ENCODE measurements at places on chromosomes 1 and 21. TPM values are rescaled to one million over a fixed set of nuclear protein-coding genes. Genes with fewer than 3 reads are reported as not detected.
A peak's percentile ranks its signal among the peaks of the same experiment; 100 is the strongest.

DNA sequence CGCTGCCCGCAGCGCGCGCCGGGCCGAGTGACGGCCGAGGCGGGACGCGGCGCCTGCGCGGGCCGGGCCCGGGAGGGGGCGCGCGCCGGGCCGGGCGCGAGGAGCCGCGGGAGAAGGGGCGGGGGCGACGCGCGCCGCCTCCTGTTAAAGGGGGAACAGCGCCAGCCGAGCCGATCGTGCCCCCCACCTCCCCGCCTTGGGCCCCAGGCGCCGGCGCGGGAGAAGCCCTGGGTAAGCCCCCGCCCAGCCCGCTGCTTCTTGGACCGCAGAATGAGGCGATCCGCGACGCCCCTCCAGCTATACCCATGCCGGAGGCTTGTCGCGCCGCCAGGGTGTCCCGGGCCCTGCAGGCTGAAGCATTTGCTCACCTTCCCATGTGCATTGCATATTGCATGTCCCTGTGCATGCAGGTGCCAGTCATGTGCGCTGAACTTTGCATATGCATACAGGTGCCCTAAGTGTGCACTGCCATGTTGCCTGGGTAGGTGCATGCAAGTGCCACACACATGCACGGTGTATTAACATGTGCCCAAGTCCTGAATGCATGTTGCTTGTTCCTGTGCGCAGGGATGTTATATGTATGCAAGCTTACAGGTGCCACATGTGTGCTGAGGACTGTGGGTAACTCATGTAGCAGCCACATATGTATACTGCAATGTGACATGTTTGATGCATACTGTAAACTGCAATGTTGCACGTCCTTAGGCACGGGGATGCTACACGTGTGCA lies at the start of gene ADGRB2:
Gene ADGRB2 (minus strand): TSS at position 29 of the 729 bp plus-strand sequence. CDS start 7,119 bp downstream, outside the sequence.
- no peaks in the 10 kb centered on the region for H3K27me3 ChIP-seq
- peak within 1 kb of the TSS; percentile 39 for H3K27ac ChIP-seq
- H3K4me3 ChIP-seq = peak within 1 kb of the TSS; percentile 61
- H3K4me1 ChIP-seq = peaks cover 54% of the 10 kb centered on the region
- no peaks in the 10 kb centered on the region for H3K36me3 ChIP-seq

The OR2T11 gene
- not detected for total RNA-seq

GRCh38 chr1:53687901-53688300 lies 51.1 kb downstream of the GLIS1 start:
- no peak overlapping the region for H3K27ac ChIP-seq
- H3K4me1 ChIP-seq = peaks cover 22% of the 10 kb centered on the region
- no peaks in the 10 kb centered on the region for H3K36me3 ChIP-seq
- DNase-seq = no peak
- no peak overlapping the region for H3K4me3 ChIP-seq
- H3K27me3 ChIP-seq = peaks cover 4% of the 10 kb centered on the region

- H3K4me3 ChIP-seq = no peak overlapping the region
- H3K4me1 ChIP-seq = no peaks in the 10 kb centered on the region
- 0 out of 2 replicates have a peak, but pooled peaks cover under 1% of the 10 kb centered on the region for H3K27me3 ChIP-seq
Observed at GRCh38 chr21:17631195-17631594, 18.5 kb upstream of the BTG3 start.

GRCh38 chr21:25813917-25814316 lies 79.1 kb downstream of the GABPA start:
- no peaks in the 10 kb centered on the region for H3K36me3 ChIP-seq
- no peak for DNase-seq
- no peaks in the 10 kb centered on the region for H3K27me3 ChIP-seq
- no peaks in the 10 kb centered on the region for H3K4me1 ChIP-seq

The NBPF6 gene
- total RNA-seq = not detected

The MYBPH gene
- total RNA-seq = 0.22 TPM

GRCh38 chr1:10387677-10388386 lies 11.0 kb upstream of the PGD start:
- peaks cover 9% of the 10 kb centered on the region for H3K4me1 ChIP-seq
- no peaks in the 10 kb centered on the region for H3K27me3 ChIP-seq
- no peaks in the 10 kb centered on the region for H3K36me3 ChIP-seq
- H3K4me3 ChIP-seq = no peak overlapping the region

GRCh38 chr21:45765375-45765774 lies 121.8 kb downstream of the PCBP3 start:
- no peaks in the 10 kb centered on the region for H3K36me3 ChIP-seq
- H3K27me3 ChIP-seq = no peaks in the 10 kb centered on the region
- H3K27ac ChIP-seq = no peak overlapping the region
- no peak overlapping the region for H3K4me3 ChIP-seq

The ALPL gene
- 0.61 TPM for total RNA-seq

GRCh38 chr1:170929412-170929834 lies 5.9 kb upstream of the MROH9 start:
- no peaks in the 10 kb centered on the region for H3K4me1 ChIP-seq
- H3K27me3 ChIP-seq = no peaks in the 10 kb centered on the region
- no peaks in the 10 kb centered on the region for H3K36me3 ChIP-seq
- no peak overlapping the region for H3K4me3 ChIP-seq
- H3K27ac ChIP-seq = no peak overlapping the region
- DNase-seq = no peak

All from HCT116 (cell line).